ENCODE measurements at places on chromosomes 16 and 17. TPM values are rescaled to one million over a fixed set of nuclear protein-coding genes. Genes with fewer than 3 reads are reported as not detected.

The TPPP3 gene
- 67.6 TPM for polyA plus RNA-seq

- DNase-seq = no peak
These were observed 107.4 kb upstream of the CDH11 start for GRCh38 chr16:65229191-65229662.

DNA sequence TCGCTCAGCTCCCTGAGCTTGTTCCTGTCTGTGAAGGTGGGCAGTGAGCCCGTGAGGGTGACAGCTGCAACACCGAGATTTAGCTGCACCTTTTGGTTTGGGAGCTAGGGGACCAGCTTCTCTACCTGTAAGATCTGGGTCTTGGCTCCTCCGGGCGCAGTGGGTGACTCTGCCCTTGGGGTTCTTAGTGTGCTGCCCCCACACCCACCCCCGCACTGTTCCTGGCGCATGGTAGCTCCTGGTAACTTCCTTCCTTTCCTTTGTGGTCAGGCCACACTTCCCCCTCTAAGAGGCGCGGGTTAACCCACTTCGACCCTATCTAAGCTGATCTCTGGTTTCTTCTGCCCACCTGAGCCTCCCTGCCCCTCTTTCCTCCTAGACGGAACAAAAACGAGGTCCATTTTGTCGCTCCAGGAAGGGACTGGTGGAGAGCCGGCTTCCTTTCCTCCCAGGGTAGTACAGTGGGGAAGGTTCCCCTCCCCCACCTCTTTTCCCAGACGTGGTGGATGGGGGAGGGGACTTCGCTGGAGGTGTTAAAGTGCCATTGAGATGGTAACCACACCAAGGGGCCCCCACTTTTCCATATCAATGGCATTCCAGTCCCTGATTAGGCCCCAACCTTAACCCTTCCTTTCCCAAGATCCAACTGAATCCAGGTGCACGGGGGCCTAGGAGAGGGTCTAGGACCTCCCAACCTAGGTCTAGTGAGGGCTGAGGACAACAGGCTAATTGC, 4.6 kb upstream of the CLDN9 start:
- DNase-seq = no peak

The CDH16 gene
- 2.7 TPM for polyA plus RNA-seq

DNA sequence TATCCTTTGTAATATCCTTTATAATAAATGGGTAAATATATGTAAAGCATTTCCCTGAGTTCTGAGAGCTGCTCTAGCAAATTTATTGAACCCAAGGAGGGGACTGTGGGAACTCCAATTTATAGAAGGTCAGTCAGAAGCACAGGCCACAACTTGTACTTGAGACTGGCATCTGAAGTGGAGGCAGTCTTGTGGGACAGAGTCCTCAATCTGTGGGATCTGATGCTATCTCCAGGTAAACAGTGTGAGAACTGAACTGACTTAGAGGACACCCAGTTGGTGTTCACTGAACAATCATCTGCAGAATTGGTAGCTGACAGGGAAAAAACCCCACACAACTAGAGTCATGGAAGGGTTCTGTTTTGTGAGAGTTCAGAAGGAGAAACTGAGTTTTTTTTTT, 34.0 kb downstream of the AKAP10 start:
- no peak for DNase-seq

The GRAPL gene
- polyA plus RNA-seq = 9.5 TPM

DNA sequence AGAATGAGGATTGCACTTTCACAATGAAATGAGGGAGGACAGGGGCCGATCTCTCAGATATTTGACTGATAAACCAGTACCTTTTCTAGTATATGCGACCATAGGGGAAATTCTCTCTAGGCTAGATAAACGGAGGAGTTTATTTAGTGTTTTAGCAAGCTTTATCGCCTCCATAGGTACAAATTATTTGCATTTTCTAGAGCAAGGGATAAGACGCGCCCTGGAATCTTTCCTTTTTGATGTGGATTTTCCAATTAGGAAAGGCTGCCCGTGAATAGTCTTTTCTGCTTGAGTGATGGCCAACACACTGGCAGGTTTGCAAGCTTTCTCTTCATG, 351 bp upstream of the GDPD1 start:
- DNase-seq = no peak

The CD300H gene
- polyA plus RNA-seq = not detected

The ASIC2 gene
- polyA plus RNA-seq = 0.73 TPM

The KLHL11 gene
- polyA plus RNA-seq = 28.2 TPM

The TMEM235 gene
- not detected for polyA plus RNA-seq

The UBE2O gene
- 40.6 TPM for polyA plus RNA-seq

The KRTAP4-9 gene
- polyA plus RNA-seq = not detected

The CES5A gene
- 0.83 TPM for polyA plus RNA-seq

The RUNDC3A gene
- 17.5 TPM for polyA plus RNA-seq

The CA5A gene
- polyA plus RNA-seq = not detected

The SSTR5 gene
- not detected for polyA plus RNA-seq

The SMPD3 gene
- 13.3 TPM for polyA plus RNA-seq

Data from testis (tissue), 5 donors.